ENCODE measurements at places on chromosomes 4 and X. TPM values are rescaled to one million over a fixed set of nuclear protein-coding genes. Genes with fewer than 3 reads are reported as not detected.

The CT47B1 gene
- total RNA-seq: not detected

The FAM9C gene
- total RNA-seq: not detected

The SMIM31 gene
- total RNA-seq: not detected

The PLP1 gene
- total RNA-seq: 0.81 TPM

The MAGEE1 gene
- total RNA-seq: 0.18 TPM

The CXCL11 gene
- not detected for total RNA-seq

The CABS1 gene
- total RNA-seq: not detected

The PF4V1 gene
- total RNA-seq: not detected

The ERCC6L gene
- 0.08 TPM for total RNA-seq

The OPHN1 gene
- total RNA-seq: 1.6 TPM

DNA sequence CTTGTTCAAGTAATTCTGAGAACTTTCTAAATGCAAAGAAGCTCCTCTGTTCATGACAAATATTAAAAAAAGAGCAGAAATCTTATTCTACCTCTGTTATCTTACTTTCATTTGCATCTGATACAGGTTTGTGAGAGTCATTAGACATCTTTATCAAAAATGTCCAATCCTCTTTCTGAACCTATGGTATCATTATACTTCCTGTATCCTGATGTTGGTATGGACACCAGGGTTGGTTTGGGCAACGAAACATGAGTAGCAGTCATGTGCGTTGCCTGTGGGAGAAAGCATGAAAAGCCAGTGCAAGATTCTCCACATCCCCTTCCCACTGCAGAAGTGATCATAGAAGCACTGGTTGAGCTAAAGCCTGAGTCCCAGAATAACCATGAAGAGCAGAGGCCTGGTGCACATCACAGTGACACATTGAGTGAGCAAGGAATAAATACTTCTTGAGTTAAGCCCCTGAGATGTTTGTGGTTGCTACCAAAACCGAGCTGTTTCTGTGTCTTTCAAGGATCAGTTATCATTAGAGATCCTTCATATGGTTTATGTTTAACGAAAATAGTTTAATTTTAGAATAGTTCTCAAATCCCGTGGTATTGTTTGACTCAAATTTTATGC lies 197.2 kb downstream of the BANK1 start:
- no peak for DNase-seq

- no peak for DNase-seq
These were observed 63.7 kb downstream of the STK32B start for GRCh38 chr4:5114950-5115349.

DNA sequence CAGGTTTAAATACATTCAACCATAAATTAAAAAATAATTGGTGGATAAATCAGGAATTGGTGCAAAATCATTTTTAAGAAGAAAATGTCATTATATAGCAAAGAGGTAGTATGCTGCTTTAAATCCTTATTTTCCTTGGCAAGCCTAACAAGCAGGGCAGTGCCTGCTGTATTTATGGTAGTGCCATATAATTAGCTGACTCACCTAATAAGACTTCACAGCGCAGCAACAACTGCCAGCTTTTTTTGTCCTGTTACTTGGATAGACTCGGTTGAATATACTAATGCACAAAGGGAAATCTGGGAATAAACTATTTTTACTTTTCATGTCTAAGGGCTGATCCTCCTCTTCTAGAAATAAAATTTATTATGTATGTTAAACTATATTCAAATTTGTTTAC lies 99.1 kb downstream of the SNCA start:
- no peak for DNase-seq

DNA sequence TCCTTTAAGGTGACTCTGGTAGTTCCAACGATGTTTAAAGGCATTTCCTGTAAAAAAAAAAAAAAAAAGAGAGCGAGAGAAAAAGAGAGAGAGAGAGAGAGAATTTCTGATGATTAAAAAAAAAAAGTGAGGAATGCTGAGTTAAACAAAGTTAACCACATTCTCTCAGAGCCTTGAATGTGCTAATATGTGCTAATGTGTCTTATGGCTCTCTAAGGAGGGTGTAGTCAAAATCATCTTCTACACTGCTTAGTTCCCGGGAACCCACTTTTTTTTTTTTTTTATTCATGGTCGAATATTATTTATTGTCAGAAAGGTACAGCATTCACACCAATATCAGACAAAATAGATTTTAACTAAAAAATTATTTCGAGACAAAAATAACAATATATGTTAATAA lies 111.7 kb downstream of the SNCA start:
- no peak for DNase-seq

- DNase-seq: no peak
These were observed 853.8 kb downstream of the ADGRL3 start for GRCh38 chr4:62053974-62054373.

- no peak for DNase-seq
These were observed 203.0 kb downstream of the GRIA2 start for GRCh38 chr4:157423526-157424020.

DNA sequence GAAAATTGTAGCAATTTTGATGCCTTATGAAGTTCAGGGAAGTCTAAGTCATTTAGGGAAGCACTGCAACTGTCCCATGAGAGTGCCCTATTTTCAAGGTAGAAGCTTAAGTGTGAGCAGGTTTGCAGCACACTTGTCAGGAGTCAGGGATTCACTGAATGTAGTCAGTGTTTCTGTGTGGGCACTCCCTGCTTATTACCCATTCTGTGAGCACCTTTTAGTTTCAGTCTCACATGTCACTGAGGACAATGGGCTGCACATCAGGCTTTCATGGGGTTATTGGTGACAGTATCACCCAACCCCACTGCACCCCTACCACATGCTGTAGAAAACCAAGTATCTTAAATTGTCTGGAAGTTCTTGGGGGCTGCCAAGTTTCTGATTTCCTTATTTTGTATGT lies 2.9 kb upstream of the CCNG2 start:
- no peak for DNase-seq

DNA sequence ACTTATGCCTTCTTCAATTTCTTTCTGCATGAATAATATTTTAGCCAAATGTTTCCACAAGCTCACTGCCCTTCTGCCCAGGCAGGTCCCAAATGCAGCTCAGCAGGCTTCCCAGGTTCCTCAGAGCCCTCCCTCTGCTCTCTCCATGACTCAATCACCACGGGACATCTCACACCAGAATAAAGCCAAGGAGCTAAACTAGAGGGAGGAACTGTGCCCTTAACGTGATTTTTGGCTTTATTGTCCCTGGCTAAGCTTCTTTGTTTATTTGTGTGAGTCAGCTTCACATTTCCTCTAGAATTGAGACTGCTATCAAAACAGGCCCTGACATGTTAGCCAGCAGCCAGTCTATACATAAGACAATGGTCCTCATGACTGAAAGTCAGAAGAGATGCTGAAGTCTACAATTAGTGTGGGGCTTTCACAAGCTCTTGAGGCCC lies 186.4 kb upstream of the GALNT7 start:
- DNase-seq: no peak

DNA sequence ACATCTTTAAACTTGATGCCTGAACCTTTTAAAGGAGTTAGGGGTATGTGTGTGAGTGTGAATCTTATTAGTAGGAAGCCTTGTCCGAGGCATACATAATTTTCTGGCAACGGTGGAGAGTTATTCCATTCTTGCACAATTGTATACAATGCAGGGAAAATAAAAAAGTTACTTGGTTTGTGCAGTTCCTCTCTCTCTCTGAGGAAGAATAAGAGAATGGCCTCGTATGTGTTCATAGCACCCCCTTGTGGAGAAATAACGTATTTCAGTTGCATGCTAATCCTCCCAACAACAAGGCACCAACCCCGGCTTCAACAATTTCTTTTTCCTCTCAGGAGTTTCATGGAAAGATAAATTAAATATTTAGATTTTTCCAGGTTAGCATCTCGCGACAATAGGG lies 33.7 kb upstream of the FGF13 start:
- DNase-seq: no peak

DNA sequence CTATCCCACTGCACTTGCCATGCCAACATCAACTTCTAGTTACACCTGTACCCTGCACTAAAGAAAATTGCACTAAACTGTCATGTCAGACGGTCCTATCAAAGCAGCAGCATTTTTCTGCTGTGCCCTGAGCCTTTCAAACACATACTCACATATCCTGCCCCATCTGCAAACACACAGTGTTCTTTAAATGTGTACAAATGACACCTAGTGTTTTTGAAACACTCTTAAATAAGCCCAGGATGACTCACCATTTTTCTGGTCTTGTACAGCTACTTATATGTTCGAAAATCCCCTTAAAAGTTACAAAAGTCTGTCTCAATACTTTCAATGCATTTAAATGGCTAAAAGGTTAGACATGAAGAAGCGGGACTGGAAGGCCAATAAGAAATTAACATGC lies 346.7 kb upstream of the PPARGC1A start:
- DNase-seq: no peak

GRCh38 chr4:88022289-88022688 lies 14.9 kb downstream of the PKD2 start:
- no peak for DNase-seq

DNA sequence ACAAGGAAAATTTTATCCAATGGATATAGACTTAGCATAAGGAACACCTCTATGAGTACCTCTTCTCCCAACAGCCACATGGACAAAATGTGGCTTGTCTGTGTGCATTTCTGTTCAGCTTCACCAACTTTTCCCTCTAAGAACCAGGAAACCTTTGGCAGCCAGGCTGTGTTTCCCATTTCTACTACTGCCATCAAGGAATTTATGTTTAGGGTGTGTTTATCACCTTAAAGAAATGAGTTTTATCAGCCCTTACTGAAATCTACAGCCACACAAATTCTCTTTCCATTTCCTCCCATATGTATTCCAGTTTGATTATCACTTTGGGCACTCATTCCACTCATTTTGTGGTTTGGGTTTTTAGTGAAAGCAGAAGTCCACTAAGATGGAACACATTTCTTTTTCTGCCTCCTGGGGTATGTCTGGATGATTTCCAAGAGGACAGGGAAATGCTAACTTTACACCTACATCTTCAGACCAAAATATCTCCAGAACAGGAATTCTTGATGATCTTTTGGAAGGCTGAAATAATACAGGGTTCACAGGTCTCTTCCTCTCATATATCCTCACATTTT lies 82.6 kb upstream of the MAOA start:
- DNase-seq: no peak

- DNase-seq: peak; percentile 46
These were observed 17.6 kb upstream of the KIAA1210 start for GRCh38 chrX:119145241-119145653.

- DNase-seq: no peak
These were observed 56.2 kb upstream of the PJA1 start for GRCh38 chrX:69221239-69222102.

DNA sequence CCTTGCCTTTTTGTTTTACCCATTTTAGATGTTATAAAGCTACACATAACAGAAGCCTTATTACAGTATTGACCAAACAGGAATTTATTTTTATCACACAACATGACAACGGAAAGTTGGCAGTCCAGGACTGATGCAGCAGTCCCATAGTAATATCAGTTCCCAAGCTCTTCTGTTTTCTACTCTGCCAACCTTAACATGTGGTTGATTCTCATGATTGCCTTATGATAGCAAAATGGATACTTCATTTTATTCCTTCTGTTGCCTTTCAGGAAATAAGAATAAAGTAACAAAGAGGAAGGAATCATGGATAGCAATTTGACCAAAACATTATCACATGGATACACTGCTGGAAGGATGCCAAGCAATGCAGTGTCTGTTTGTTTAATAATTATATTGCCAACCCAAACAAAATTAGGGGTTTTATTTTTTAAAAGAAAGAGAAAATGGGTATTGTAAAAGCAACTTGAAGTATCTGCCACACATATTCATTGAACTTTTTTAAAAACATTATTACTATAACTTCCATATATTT lies 275.7 kb downstream of the STPG2 start:
- DNase-seq: no peak

DNA sequence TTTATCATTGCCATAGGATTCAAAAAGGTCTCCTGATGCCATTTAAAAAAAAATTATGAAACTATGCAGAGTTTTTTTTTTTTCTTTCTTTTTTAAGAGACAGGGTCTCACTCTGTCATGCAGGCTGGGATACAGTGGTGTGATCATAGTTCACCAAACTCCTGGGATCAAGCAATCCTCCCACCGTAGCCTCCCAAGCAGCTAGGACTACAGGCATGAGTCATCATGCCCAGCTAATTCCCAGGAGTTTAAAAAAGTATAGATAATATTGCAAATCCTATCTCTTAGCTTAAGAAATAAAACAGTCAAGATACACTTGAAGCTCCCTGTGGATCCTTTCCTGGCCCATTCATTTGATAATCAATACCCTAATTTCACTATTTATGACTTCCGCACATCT lies 58.6 kb upstream of the PRSS48 start:
- DNase-seq: no peak

GRCh38 chrX:119693996-119694451 lies 1.1 kb upstream of the SEPTIN6 start:
- no peak for DNase-seq

GRCh38 chr4:25805255-25805860 lies 57.4 kb downstream of the SEL1L3 start:
- DNase-seq: no peak

- no peak for DNase-seq
These were observed 681.9 kb upstream of the HS3ST1 start for GRCh38 chr4:12110627-12111026.

DNA sequence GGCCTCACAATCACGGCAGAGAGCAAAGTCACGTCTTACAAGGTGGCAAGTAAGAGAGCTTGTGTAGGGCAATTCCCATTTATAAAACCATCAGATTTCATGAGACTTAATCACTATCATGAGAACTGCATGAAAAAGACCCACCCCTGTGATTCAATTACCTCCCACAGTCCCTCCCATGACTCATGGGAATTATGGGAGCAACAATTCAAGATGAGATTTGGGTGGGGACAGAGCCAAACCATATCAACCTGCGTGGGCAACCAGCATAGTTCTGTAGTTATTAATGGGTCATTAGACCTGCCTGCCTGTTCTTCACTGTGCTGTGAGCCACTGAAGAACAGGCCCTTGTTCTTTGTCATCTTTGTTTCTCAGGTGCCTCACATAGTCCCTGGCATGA lies 593.7 kb upstream of the BOD1L1 start:
- no peak for DNase-seq

DNA sequence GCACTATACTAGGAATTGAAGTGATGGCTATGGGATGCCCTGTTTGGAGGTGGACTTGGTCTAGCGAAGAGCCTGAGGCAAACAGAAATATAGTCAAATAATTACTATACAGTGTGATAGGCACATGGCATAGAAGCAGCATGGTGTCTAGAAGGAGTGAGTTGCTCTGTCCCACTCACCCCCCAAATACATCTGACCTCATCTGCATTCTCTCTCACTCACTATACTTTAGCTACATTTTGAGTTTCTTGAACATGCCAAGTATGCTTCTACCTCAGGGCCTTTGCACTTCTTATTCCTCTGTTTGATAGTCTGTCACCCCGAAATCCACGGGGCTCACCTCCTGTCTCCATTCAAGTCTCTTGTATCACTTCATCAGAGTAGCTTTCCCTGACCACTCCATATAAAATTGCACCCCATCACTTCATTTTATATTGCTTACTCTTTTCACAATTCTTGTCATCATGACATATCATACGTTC lies 2.6 kb upstream of the FIP1L1 start:
- no peak for DNase-seq

GRCh38 chr4:156536661-156537060 lies 434.9 kb downstream of the PDGFC start:
- DNase-seq: no peak

- no peak for DNase-seq
These were observed 156.7 kb downstream of the MAPK10 start for GRCh38 chr4:86203176-86203575.

- peak; percentile 58 for DNase-seq
These were observed 999 bp upstream of the CTBP1 start for GRCh38 chr4:1249731-1250526.

Measured in left lobe of liver (tissue), 2 donors.